ENCODE measurements at places on chromosomes 3 and 15.

DNA sequence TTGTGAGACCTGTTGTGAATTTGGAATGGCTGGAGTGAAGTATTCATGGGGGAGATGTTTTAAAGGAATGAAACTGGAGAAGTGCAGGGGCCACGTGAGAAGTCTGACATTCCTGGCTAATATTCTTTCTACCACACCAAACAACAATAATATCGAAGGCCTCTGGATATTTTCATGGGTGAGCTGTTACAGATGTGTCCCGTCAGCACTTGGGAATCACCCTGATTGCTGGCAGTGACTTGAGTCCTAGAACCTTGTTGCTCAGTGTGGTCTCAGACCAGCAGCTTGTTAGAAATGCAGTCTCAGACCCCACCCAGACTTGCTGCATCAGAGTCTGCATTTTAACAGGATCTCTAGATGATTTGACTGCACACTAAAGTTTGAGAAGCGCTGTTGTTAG is 113.8 kb downstream of the ITPR1 start:
- DNase-seq = no peak

GRCh38 chr15:78195735-78196201 is 38.6 kb downstream of the ACSBG1 start:
- no peak for DNase-seq

GRCh38 chr3:11195721-11196332 is 41.5 kb downstream of the HRH1 start:
- DNase-seq = no peak

- DNase-seq = no peak
Measured at GRCh38 chr15:52731732-52732470, 52.7 kb upstream of the ATOSA start.

DNA sequence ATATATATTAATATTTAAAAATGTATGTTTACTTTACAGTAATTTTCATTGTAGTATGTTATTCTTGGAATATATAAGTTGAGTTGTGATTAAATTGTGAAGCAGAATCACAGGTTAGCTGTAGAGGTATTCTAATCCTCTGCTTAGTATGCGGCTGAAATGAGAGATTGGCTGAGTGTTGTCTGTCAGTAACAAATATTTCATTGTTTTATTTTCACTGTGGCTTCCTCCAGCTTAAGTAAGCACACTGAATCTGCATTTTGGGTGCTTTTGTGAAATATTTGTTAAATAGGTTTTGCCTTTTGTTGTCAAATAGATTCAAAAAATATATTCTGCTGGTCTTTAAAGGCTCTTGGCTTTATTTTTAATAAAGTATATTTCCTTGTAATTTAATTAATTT is 357.5 kb downstream of the CADM2 start:
- DNase-seq = no peak

DNA sequence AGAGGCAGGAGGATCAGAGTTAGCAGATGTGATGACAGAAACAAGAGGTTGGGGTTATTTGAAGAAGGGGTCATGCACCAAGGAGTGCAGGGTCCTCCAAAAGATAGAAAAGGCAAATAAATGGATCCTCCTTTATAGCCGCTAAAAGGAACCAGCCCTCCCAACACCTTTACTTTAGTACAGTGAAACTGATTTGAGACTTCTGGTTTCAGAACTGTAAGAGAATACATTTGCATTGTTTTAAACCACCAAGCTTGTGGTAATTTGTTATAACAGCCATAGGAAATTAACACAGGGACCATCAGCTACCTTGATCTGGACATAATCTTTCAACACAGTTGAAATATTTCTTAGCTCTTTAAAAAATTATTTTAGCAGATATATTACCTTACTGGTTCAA is 166.6 kb downstream of the TIGIT start:
- DNase-seq = no peak

GRCh38 chr15:27723821-27724220 is 375.3 kb downstream of the OCA2 start:
- DNase-seq = no peak

DNA sequence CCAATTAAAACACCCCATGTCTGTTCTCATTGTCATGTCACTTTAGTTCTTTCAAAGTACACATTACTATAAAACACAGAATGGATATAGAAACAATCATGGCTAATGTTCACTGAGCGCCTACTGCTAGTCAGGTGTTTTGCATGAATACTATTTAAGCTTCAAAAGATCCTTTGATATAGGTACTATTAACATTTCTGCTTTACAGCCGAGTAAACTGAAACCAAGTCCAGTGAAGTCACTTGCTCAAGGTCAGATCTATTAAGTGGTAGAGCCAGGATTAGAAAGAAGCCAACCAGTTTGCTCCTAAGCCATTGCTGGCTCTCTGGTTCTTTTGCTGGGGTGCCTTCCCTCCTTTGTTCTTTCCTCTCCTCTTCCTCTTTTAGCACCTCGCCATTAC is 32.4 kb upstream of the NMNAT3 start:
- DNase-seq = no peak

DNA sequence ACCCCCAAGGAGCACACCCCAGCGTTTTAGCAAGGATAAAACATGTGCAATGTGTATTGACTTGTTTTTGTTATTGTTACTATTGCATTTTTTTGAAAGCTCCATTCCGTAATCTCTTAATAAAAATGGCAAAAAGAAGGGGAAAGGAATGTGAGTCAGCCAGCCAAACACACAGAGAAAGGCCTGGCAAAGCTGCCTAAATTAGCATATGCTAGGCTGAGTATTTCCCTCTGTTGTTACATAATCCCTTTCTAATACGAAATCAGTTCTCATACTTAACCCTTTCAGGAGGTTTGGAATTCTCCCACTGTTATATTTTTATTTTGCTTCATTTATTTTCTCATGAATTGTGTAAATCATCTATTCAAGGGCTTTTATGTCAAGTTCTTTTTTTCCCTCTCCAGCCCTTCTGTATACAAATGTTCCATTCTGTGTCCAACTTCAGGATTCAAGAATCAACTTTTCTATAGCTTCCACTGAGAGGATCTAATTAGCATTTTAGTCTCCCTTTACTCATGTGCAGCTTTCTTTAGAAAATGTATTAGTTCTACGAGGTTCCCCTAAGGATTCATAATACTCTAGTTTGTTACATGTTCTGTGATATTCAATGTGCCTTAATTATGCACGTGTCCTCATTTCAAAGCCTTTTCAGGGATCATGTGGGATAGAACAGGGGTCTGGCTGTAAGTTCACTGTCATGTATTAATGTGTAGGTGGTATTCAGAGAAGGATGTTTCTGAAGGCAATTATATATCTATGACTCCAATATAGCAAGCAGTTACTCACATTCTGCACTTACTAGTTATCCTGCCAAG is 9.2 kb downstream of the CADM2 start:
- no peak for DNase-seq

DNA sequence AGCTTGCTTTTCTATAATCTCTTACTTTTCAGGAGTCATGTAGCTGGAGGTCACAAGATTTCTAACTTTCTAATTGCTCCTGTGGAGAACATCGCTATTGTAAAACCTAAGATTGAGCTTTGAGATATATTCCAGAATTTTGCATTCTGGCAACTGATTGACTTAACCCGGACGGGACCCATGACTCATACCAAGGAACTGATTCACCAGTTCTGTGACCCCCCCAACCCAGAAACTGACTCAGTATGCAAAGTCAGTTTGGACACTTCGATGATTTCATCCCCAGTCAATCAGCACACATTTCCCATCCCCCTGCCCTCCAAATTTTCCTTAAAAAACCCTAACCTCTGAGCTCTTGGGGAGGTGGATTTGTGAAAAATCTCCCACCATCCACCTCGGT is 396.5 kb upstream of the GBE1 start:
- DNase-seq = no peak

DNA sequence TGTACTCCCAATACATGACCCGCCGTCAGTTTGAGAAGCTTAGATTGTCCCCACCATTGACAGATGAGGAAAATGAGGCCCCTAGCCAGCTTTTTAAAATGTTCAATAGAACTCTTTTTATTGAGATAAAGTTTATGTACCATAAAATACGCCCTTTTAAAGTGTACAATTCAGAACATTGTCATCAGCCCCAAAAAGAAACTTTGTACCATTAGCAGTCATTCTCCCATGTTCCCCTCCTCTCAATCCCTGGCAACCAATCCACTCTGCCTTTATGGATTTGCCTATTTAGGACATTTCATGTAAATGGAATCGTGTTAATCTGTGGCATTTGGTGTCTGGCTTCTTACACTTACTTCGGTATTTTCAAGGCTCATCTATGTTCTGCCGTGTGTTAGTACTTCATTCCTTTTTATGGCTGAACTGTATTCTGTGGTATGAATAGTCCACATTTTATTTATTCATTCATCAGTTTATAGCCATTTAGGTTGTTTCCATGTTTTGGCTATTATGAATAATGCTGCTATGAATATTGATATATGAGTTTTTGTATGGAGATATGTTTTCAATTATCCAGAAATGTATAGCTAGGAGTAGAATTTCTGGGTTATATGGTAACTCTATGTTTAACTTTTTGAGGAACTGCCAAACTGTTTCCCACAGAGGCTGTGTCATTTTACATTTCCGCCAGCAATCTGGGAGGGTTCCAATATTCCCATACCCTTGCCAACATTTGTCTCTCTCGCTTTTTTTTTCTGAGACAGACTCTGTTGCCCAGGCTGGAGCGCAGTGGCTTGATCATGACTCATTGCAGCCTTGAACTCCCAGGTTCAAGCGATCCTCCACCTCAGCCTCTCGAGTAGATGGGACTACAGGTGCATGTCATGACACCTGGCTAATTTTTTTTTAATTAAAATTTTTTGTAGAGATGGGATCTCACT is 15.3 kb upstream of the PTPN23 start:
- DNase-seq = no peak

- no peak for DNase-seq
Measured at GRCh38 chr3:98952404-98952803, 50.9 kb upstream of the DCBLD2 start.

- DNase-seq = no peak
Measured at GRCh38 chr15:81386947-81387346, 12.9 kb upstream of the TMC3 start.

DNA sequence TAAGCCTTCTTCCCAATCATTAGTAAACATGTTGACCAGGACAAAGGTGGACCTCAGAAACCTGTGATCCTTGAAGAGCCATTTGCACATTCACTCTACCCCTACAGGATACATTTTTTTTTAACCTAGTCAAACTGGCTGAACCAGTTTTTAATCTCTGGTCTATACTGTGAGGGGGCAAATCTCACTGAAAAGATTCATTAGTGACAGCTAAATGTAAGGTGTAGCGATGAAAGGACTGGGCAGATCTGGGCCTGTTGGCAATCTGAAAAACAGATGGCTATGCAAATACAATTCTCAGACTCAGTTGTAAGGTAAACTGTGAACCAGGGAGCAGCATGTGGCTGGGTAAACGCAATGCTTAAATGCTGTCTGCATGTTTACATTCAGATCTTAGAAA is 75.6 kb upstream of the SNTN start:
- DNase-seq = no peak

- no peak for DNase-seq
Measured at GRCh38 chr3:13120289-13120927, 47.2 kb upstream of the IQSEC1 start.

DNA sequence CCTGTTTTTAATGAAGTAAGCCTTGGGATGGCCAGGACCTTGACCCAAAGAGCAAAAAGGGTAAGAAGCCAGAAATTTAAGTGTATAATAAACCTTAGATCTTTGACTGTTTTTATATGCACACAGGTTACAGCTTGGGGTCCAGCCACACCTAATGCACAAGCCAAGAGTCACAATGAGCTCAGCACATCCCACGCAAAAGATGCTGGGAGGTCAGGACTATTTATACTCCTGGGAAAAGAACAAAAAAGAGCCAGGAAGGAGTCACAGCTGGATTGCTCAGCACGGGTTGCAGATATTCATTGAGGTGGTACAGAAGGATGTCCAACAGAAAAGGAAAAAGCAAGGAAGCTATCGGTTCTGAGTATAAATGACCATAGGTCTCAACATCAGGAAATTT is 536.3 kb downstream of the NTRK3 start:
- no peak for DNase-seq

- DNase-seq = no peak
Measured at GRCh38 chr15:27826902-27827714, 272.0 kb downstream of the OCA2 start.

DNA sequence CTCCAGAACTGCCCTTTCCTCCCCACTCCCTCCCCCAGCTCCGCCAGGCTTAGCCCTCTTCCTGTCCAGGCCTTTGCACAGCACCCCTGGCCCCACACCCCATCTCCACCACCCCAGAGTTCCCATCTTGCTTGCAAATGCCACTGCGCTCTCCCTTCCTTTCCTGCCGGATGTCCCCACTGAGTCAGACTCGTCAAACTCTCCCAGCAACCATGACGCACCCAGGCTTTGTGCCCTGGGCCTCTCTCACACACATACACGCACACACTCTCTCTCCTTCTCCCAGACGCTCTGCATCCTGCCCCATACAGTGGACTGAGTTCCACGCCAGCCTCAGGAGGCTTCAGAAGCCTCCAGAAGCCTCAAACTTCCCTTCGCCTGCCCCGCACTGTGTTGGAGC is 2.8 kb upstream of the CCDC9B start:
- DNase-seq = no peak

GRCh38 chr15:70098461-70099166 is 897 bp upstream of the TLE3 start:
- DNase-seq = no peak

DNA sequence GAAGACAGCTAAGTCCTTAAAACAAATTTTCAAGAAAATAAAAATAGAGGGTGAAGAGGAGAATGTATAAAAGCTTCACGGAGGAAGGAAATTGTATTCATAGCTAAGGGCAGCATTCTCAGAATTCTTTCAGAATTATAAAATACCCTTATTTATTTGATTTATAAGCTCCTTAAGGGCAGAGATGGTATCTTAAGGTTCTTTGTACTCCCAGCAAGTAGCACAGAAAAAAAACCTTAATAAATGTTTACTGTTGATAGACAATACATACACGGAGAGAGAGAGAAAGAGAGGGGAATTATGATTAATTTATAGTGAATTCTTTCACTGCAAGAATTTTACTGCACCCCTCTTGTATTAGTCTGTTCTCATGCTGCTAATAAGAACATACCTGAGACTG is 375.6 kb upstream of the CCDC54 start:
- no peak for DNase-seq

GRCh38 chr3:51916418-51916817 is 13.3 kb upstream of the IQCF1 start:
- no peak for DNase-seq

DNA sequence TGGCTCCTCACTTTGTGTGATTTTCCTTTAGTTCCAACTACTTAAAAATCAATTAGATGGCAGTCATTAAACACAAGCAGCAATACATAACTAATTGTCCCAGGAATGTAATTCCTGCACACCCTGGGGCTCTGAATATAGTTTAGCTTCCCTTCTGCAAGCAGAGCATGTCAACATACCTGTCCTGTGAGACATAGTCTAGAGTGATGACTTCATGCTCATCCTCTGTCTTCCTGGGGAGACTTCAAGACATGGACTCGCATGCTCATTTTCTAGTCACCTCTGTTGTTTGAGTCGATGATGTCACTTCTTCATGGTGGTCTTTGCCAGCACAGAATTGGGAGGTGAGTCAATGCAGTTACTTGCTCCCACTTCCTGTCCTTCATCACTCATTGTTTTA is 15.7 kb downstream of the C3orf52 start:
- DNase-seq = no peak
